NCI-H510A (cell line): ENCODE measurements at places on chromosomes 5 and 9.
A peak's percentile ranks its signal among the peaks of the same experiment; 100 is the strongest.

DNA sequence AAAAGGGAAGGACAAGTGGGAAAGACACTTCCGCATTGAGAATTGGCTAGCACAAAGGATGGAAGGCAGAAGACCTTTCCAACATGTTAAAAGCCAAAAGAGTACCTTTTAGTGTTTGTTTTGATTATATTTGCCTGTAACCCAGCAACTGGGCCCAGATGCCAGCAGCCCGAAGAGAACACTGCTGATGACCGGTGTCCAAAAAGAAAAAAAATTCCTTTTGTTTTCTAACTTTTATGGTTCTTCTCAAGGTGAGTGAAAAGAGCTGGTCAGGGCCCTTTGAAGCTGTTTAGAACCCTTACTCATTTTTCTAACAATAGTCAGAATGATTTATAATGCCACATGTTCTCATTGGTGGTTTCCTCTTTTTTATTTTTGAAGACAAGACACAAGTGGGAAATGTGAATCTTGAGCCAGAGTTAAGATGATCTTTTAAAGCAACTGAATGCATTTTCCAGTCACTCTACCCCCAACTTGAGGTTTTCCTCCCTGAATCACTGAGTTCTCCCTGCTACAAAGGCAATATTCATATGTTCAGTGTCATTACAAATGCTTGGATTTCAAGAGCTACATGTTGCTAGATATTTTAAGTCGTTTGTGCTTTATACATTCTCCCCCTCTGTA, 32.3 kb upstream of the ZNF462 start:
- DNase-seq: no peak

- DNase-seq: no peak
Observed at GRCh38 chr5:34571677-34572041, 84.5 kb upstream of the RAI14 start.

DNA sequence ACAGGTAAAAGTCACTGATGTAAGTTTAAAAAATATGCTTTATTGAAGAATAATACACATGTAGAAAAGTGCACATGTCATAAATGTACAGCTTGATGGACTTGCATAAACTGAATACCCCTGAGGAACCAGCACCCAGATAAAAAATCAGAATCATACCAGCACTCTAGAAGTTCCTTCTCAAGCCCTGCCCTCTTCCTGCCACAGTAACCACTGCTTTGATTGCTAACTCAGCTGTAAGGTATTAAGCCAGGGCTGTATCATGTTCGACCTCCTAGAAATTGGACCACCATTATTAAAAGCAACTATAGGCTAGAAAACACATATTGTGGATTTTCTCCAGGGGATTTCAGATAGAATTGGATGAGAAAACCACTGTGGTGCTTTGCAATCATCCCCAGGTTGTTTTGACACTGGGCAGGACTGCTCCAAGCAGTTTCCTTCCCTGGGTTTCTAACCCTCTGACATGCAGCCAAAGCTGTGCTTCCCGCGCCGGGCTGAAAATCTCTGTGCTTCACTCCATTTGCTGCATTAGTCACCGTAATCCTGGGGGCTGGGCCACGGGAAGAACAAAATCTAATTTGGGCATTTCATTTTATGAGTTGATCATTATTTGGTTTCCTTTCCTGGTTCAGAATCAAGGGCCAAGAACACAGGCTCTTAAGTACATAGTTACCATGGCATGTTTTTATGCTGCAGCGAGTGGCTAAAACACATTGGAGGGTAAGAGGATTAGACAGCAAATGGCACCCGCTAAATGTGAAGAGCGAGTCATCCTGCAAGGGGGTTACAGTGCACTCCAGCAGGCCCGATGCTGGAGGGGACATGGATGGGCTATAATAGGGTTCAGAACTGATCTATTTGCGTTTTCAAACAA, 139.4 kb upstream of the IL12B start:
- no peak for DNase-seq

GRCh38 chr9:98191181-98191608, 1.2 kb downstream of the CORO2A start:
- no peak for DNase-seq

GRCh38 chr5:51185850-51186329, 197.4 kb upstream of the ISL1 start:
- no peak for DNase-seq

DNA sequence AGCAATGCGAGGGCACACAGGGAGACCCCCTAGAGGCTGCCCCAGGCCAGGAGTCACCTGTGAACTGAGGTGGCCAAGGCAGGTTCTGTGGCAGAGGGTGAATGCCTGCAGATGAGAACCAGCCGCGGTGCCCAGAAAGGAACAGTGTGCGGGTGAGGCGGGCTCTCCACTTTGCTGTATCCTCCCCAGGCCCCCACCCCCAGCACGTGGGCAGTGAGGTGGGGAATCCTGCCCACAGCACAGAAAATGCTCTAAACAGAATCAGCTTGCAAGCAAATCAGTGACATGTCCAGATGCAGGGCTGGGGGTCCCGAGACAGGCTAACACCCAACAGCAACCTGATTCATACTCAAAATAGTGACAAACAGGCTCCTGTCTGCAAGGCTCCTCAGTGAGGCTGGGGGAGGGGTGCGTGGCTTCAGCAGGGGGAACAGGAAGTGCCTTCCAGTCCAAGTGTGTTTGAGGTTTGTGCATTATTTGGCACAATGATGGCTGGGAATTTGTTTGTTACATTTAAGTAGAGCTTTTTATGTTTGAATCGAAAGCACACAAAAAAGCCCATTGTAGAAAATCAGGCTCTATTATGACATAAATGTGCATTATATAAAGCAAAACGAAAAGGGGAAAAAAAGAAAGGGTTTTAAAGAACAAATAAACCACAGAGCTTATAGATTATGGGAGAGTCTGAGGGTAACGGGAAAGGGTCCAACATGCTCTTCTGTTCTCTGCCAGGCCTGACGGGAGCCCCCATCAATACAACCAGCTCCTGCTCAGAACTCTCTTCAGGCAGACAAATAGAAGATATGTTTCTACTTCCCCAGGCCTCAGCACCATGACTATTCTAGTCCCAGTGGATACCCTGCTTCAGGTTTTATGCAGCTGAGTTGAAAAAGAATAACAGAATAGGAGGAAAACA, 201.3 kb downstream of the HSD17B3 start:
- no peak for DNase-seq

GRCh38 chr5:102638316-102638715, 116.8 kb upstream of the PAM start:
- DNase-seq: no peak

DNA sequence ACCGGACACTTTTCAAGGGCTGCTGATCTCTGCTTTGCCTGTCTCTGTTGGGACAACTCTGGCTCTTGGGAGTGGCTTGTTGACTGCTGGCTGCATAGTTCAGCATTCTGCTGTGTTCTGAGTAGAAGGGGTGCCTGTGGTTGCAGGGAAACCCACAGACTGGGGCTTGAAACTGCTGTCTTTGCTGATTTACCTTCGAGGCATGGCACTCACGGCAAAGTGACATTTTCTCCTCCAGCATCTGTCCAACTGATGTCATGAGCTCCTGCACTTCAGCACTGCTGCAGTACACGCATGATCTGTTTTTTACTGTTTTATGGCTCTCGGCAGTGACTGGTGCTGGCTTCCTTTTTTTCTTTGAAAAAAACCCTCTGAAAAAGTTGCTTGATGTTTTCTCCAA, 69.2 kb downstream of the SPATA31D1 start:
- no peak for DNase-seq

DNA sequence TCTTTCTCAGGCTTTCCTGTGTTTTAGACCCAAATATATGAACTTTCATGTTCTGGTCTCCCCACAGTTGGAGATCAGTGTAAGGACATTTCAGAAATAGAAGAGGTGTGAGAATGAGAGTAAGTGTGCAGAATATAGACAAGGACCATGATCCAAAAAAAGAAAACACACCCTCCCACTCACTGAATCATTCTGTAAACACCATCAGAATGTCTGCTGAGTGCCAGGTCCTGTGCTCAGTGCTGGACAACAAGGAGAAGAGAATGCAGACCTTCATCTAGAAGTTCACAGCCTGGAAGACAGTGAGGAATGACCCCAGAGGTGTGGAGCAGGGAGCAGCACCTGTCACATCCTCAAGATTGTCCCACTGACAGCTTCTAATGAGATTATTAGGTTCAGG, 19.1 kb upstream of the SH3RF2 start:
- no peak for DNase-seq

GRCh38 chr9:12879961-12880360, 105.1 kb downstream of the LURAP1L start:
- DNase-seq: no peak

DNA sequence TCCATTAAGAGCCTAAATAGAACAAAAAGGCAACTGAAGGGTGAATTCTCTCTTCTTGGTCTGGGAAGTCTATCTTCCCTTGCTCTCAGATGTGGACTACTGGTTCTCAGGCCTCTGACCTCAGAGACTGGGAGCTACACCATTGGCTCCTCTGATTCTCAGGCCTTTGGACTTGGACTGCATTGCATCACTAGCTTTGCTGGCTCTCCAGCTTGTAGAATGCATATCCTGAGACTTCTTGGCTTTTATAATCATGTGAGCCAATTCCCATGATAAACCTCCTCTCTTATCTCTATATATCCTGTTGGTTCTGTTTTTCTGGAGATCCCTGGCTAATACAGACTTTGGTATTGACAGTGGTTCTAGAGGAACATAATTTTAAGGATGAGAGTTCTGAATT, 89.8 kb downstream of the PSAT1 start:
- no peak for DNase-seq

DNA sequence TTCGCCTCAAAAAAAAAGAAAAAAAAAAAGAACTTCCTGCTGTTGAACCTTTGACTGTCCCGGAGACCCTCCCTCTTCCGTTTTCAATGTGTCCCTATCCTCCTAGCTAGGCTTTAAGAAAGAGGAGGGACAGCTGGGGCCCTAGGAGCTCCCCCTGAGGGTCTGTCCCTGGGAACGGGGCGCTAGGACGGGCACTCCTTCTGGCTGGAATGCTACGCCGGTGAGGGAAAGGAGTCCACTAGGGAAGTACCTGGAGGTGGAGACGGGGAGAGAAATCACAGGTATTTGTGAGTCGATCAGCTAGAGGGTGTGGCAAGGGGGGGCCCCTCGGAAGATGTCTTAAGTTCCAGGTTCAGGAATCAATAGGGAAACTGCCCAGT, 4.6 kb downstream of the SIT1 start:
- no peak for DNase-seq

DNA sequence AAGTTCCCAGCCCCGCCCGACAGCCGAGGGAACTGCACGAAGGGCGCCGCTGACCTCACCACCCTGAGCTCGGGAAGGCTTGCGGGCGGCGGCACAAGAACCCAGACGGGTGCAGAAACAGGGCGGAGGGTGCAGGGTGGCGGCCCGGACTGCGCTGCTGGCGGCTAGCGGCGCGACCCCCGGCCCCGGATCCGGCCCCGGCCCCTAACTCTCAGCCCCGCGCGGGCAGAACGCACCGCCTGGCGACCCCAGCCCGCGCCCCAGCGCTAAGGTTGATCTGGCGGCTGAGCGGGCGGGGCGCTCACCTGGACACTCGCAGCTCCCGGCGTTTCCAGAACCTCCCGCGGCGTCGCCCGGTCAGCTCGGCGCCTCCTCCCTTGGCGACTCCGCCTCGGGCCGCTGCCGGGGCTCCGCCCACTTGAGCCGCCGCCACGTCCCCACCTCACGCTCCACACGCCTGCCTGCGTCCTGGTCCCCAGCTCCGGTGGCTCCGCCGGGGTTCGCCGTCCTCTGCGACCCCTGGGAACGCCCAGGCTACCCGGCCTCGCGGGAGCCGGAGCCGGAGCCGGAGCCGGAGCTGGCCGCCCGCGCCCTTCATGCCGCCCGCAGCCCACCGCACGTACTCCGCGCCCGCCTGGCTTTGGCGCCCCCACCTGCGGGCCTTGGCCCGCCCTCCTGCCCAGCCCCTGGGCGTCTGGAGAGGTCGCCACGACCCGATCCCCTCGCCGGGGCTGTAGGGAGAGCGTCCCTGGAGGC, at the start of gene P4HA2:
TSS of gene P4HA2 (minus strand) at position 369 of the 756 bp plus-strand sequence. CDS start 9,227 bp downstream, outside the sequence.
- peak; percentile 50 for DNase-seq

DNA sequence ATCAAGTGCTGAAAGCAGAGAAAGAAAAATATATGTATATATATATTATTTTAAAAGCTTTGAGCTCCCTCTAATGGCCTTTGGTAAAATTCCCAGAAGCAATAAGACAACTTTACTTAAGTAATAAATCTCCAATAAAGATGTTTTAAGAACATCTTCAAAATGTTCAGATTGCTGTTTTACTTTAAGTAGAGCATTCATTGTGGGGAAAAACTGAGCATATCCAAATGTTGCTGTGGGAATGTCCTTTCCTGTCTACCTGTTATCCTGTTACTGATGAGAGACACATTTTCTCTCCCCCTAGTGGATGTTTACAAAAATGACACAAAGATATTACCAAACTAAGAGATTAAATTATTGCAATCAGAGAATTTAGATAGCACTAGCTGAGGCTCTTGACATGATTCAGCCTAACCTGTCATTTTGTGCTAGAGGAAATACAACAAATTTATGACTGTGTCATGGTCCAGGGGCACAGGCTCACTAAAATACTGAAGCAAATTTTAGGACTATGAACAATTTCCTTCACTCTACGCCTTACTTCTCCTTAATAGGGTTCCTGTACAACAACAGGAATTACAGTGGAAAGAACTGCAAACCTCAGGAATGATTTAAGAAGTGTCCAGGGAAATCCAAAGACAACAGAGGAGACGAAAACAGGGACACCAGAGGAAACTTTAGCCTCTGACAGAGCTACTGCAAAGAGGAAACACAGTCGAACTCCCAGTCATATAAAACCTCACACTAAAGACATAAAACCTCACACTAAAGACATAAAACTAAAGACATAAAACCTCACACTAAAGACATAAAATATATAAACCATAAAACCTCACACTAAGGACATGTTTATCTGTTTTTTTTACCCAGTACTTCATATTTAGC, 24.3 kb upstream of the PRRC1 start:
- DNase-seq: no peak

GRCh38 chr5:121805911-121806310, 45.8 kb upstream of the FTMT start:
- DNase-seq: no peak

GRCh38 chr9:109258481-109259302, 62.2 kb downstream of the EPB41L4B start:
- DNase-seq: peak; percentile 38

DNA sequence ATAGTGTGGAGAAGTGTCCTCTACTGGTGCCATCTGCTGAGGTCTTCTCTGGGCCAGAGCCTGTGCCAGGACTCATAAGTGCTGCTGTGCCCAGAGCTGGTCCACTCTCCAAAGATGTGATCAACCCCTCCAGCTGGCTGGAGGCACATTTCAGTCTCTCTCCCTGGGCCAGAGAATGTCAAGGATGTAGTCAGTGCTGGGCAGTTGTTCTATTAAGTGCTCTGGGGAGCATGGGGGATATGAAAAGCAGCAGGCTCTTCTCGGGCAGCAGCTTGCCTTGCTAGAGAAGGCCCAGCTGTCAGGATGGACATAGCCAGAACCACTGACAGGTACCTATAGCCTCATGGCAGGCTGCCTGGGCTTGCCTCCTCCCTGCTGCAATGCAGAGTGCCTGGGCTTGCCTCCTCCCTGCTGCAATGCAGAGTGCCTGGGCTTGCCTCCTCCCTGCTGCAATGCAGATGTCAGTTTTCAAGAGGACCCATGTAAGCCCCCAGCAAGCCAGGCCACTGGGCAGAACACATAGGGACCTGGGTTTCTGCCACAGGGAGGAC, 157.2 kb upstream of the PANK3 start:
- no peak for DNase-seq
